Left renal pelvis (tissue), 4 donors: ENCODE measurements at places on chromosomes 12 and 14. TPM values are rescaled to one million over a fixed set of nuclear protein-coding genes. Genes with fewer than 3 reads are reported as not detected.

BMAL2 gene
- 8.0 TPM for polyA plus RNA-seq

CHST11 gene
- 7.7 TPM for polyA plus RNA-seq

LMNTD1 gene
- not detected for polyA plus RNA-seq

SAMD4A gene
- polyA plus RNA-seq = 9.8 TPM

DNA sequence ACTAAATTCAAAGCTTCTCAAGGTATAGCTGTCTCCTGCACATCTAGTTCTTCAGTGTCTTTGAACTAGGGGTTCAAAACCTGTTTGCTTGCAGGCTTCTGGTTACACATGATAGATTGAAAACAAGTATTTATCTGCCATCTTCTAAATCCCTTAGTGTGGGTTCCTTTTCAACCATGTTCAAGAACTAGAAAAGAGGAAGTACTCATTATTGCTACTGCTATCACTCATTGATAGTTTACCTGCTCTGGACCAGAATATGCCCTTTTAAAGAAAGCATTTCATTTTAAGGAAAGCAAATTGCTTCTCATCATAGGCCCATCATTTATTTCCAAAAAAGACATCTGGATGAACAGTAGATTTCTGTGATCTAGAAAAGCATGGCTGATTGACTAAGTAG, 37.1 kb upstream of the VSX2 start:
- DNase-seq = no peak

DNA sequence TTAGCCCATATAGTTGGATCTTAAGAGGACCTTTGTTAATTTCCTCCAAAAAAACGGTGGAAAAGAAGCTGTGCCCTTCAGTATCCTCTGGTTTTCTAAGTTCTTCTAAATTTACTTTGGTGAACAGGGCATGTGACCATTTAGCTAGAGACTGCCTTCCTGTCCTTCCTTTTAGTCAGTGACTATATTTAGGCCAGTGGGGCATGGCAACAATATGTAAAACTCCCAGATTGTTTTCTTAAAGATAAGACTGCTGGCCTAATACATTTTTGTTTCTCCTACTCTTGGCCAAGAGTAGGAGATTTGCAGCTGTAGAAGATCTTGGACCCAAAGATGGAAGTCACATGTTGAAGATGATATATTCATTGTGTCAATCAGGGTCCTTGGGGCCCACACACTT, 325.1 kb upstream of the DCN start:
- DNase-seq = no peak

- DNase-seq = no peak
These were observed 149.1 kb upstream of the ATP2B1 start for GRCh38 chr12:89857652-89858274.

DNA sequence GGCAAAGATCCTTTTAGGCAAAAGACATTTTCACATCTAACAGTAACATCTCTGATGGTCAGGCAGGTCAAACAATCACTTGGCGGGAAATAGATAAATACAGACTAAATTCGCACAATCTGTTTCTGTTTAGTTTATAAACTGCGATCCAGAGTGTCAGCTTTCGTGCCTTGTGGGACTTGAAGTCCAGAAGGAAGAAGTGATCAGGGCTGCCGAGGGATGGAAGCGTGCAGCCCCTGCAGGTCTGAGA, 245 bp upstream of the BRMS1L start:
- no peak for DNase-seq

GRCh38 chr12:92595663-92596062, 107.1 kb upstream of the PLEKHG7 start:
- DNase-seq = no peak

DNA sequence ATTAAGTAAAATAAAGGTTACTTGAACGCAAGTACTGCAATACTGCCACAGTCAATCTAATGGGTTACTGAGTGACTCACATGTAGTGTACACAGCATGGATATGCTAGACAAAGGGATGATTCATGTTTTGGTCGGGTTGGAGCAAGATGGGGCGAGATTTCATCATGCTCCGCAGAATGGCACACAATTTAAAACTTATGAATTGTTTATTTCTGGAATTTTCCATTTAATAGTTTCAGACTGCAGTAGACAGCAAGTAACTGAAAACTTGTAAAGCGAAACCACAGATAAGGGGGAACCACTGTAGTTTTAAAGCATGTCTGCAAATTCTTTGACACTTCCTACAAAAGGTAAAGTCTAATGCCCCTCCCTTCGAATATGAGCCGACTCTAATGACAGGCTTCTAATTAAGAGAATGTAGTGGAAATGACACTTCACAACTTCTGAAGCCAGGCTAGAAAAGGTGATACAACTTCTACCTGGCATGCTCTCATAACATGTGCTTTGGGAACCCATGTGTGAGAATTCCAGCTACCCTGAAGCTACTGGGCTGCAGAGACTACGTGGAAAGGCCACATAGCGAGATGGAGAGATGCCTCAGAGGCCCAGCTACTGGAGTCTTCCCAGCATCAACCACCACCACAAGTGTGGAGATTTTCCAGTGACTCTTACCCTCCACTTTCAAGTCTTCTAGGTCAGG, 13.9 kb upstream of the TCP11L2 start:
- no peak for DNase-seq

DNA sequence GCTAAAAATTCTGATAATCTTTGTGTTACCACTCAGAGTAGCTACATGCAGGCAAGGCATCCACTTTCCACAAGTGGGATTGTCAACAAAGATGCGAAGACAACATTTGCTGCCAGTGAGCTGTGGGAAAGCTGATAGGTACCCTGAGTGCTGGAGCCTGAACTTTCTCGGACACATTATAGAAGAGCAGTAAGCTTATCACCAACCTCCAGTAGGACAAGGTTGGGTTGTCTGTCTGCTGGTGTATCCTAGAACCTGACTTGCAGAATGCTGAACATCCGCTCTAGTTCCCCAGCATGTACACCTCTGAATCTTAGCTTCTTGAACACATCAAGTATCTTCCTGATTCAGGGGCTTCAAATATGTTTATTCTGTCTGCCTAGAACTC, 103.8 kb upstream of the PPM1H start:
- DNase-seq = no peak

DNA sequence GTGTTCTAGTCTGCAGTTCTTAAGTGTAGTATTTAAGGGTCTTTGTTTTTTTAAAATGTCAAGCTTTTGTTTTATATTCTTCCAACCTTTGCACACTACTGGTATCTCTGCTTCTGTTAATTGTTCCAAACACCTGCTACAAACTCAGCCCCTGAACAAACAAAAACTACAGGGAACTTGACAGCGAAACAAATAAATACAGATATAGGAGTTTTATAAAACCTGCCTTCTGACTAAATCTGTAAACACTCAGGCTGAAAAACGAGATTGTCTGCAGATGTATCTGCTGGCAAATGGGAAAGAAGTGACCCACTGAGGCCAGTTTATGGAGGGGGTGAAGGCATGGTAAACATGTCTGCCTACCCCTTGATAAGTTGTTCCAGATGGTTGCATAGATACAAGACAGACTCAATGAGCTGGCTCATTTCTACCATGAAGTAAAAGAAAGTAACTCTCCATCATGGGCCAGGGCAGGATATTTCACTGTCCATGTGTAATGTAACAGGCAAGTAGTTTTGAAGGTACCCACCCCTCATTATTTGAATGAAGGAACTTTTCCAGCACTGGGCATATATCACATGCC, 75.6 kb downstream of the LMO3 start:
- DNase-seq = no peak

DNA sequence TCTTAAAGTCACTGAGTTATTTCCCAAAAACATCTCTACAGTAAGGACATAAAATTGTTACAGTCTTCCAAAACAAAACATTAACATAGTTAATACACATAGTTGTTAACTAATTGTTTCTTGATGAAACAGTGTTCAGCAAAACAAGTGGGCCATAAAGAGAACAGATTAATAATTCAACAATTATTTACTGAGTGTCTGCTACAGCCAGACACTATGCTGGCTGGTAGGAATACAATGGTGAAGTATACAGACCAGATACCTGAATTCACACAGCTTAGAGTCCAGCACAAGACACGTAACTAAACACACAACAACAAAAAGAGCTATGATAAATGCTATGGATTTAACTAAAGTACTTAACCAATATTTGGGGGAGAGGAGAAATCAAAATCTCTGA, 47.0 kb downstream of the PPP1R12A start:
- no peak for DNase-seq

DNA sequence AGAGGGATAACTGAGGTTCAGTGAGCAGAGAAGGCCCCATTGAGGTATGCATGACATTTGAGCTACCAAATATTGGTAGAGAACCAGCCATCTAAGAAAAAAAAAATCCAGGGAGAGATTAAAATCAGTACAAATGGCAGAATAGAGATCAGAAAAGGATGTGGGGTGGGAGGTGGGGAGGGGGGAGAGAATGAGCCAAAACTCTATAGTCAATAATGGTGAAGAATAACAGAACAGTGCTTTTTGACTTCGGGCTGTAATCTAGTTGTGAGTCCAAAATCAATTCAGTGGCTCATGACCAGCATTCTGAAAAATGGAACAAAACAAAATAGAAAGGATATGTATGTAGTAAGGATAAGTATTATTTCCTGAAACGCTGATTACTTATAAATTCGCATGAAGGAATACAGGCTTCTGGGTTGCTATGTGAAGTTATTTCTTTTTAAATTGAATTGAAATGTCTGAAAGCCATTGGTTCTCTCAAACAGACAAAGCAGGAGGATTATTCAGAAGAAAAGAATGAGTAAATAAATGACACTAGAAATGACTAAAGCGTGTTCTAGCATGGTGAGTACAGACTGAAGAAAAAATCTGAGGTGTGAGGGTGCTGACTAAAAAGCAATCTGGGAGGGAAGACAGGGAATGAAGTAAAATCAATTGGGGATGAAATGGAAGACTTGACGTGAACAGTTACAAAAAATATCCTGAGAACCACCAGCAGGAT, 72.4 kb downstream of the ATP2B1 start:
- no peak for DNase-seq

DNA sequence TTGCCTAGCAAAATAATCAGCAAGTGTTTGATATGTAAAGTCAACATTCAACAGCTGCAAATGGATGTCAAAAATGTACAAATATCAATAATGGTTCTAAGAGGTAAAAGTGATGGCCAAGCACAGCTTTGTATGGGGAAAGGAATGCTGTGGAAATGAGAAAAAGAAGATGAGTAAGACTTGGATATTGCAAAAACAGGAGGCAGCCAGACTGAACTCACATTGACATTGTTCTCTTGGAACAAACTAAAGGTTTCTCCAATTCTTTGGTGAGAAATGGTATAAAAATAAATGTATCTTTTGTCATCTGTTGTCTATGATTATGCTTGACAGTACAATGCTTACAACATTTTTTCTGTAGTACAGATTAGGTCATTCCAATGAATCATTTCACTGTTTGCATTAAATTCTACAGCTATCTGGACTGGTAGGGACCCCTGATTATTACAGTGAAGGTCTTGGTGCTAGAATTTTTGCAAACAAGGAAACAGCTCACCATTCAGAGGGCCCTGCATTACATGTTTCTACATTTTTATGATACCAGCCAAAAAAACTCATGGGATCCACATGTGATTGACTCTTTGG, 465.7 kb downstream of the NOVA1 start:
- DNase-seq = no peak
